ENCODE measurements at places on chromosomes 16 and 17. TPM values are rescaled to one million over a fixed set of nuclear protein-coding genes. Genes with fewer than 3 reads are reported as not detected.

DNA sequence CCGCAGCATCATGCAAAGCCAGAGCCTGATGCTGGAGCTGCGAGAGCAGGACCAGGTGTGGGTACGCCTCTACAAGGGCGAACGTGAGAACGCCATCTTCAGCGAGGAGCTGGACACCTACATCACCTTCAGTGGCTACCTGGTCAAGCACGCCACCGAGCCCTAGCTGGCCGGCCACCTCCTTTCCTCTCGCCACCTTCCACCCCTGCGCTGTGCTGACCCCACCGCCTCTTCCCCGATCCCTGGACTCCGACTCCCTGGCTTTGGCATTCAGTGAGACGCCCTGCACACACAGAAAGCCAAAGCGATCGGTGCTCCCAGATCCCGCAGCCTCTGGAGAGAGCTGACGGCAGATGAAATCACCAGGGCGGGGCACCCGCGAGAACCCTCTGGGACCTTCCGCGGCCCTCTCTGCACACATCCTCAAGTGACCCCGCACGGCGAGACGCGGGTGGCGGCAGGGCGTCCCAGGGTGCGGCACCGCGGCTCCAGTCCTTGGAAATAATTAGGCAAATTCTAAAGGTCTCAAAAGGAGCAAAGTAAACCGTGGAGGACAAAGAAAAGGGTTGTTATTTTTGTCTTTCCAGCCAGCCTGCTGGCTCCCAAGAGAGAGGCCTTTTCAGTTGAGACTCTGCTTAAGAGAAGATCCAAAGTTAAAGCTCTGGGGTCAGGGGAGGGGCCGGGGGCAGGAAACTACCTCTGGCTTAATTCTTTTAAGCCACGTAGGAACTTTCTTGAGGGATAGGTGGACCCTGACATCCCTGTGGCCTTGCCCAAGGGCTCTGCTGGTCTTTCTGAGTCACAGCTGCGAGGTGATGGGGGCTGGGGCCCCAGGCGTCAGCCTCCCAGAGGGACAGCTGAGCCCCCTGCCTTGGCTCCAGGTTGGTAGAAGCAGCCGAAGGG, 24.2 kb downstream of the C1QTNF1 start:
- no peak for DNase-seq

GRCh38 chr16:57022445-57022844, 33.1 kb downstream of the NLRC5 start:
- no peak for DNase-seq

DNA sequence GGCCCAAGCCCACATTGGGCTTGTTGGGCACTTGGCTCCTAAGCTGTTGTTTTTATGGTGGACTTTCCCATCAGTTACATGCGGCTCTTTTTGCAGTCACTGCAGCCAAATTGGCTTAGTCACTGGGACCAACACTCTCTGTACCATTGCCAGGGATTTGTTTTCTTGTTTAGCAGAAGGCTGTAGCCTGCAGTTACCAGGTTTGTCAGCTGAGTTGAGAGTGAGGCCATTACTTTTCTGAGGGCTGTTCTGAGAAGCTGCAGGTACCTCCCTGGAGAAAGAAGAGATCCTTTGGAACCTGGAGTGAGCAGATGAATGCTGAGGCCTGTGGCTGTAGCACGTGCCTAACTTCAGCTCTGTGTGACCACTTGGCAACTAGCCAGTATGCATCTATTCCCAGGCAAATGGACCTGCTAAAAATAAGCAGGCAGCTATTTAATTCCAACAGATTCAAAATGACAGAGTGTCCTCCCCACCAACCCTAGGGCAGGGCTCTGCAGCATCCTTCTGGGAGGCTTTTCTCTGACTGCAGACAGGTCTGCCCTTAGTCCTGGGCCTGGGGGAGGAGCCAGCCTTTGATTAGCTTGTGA, 12.9 kb downstream of the AKAP1 start:
- no peak for DNase-seq

GRCh38 chr16:69496376-69496775, 69.4 kb upstream of the NFAT5 start:
- no peak for DNase-seq

GRCh38 chr16:77591347-77591746, 131.0 kb upstream of the NUDT7 start:
- no peak for DNase-seq

- no peak for DNase-seq
These were observed 22.4 kb upstream of the PHAF1 start for GRCh38 chr16:67087291-67087690.

GAA gene
- total RNA-seq: 37.1 TPM

GRCh38 chr16:85707528-85708095, 18.9 kb upstream of the GINS2 start:
- no peak for DNase-seq

SLC6A2 gene
- 1.1 TPM for total RNA-seq

TBC1D3I gene
- not detected for total RNA-seq

CDK3 gene
- 7.8 TPM for total RNA-seq

CEP112 gene
- total RNA-seq: 9.7 TPM

GRCh38 chr17:47279062-47279801, 25.6 kb downstream of the ITGB3 start:
- peak; percentile 52 for DNase-seq

- no peak for DNase-seq
These were observed 17.5 kb upstream of the CCL22 start for GRCh38 chr16:57341062-57341440.

GRCh38 chr17:57109393-57110151, 24.5 kb downstream of the AKAP1 start:
- no peak for DNase-seq

HCFC1R1 gene
- total RNA-seq: 19.7 TPM

DNA sequence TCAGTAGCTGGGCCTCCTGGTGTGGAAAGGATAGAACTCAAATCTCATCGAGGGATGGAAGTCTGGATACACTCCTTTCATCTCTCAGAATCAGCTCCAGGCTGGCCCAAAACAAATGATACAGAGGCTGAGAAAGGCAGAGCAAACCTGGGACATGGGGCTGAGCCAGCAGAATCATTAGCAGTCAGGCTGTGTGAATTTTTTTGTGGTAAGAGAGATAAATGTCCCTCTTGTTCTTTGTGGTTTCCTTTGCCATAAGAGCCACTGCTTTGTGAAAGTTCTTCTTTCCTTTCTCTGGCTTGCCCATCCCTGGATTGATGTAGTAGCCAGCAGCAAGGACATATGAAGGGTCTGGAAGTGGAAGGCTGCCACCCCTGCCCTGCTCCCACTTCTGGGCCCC, 146.2 kb downstream of the CDH13 start:
- no peak for DNase-seq

DNA sequence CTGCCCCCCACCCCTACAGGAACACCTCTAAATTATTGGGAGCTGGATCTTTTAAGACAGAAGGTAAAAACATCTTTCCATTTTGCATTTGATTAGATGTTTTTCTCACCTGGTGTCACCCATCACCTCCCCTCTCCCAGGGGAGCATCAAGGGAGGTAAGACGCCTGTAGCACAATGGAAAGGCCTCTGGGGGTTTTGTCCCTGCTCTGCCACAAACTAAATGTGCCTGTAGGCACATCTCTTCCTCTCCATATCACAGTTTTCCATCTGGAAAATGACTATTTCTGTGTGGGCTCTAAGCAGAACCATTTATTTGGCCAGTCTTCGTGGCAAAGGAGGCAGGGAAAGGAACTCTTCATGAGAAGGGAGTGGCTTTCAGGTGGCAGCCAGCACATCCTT, 76.6 kb downstream of the GNAO1 start:
- DNase-seq: no peak

SDR42E2 gene
- not detected for total RNA-seq

GRCh38 chr17:78250891-78251772, 19.7 kb downstream of the TMEM235 start:
- peak; percentile 94 for DNase-seq

- DNase-seq: no peak
These were observed 9.5 kb downstream of the MTMR4 start for GRCh38 chr17:58504826-58505351.

Data from hepatocyte (in vitro differentiated cells).